Putamen (tissue), 1 donor: ENCODE measurements at places on chromosomes 2 and 18.

DNA sequence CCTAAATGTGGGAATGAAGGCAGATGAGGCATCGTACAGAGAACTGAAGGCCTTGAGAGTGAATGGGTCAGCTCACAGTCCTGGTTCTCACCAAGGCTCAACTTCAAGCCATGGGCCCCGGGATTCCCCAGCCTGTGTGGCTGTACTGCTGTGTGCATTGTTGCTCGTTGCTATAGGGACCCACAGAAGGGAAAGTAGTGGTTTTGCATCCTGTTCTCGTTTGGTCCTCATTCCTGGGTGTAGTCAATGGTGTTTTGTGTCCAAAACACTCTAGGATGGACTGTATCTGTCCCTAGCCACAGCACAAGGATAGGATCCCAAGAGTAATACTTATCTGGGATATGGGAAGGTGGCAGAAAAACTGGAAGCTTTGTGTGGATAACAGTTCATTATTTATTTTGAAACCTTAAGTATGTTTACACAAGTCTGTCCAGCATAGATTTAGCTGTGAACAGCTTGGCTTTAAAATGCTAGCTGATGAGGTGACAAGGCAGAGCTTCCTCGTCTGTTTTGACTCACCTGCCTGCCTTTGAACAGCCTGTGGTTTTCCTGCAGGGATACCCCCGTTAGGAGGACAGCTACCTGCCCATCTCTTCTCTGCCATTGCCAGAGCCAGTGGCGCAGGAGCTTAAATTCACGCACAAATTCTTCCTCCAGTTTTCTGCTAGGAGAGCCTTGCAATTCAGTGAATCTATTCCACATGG is 85.0 kb downstream of the WDSUB1 start:
- no peak for DNase-seq

GRCh38 chr2:233173115-233173514 is 78.4 kb upstream of the ATG16L1 start:
- no peak for DNase-seq

GRCh38 chr2:57429831-57430230 is 616.8 kb upstream of the VRK2 start:
- no peak for DNase-seq

- DNase-seq = no peak
Observed at GRCh38 chr2:240412211-240412861, 23.1 kb upstream of the GPC1 start.
